ENCODE measurements at places on chromosomes 3 and 15. TPM values are rescaled to one million over a fixed set of nuclear protein-coding genes. Genes with fewer than 3 reads are reported as not detected.

MAP6D1 gene
- 0.55 TPM for total RNA-seq

CNTN4 gene
- total RNA-seq: not detected

GXYLT2 gene
- total RNA-seq: not detected

IQCF5 gene
- total RNA-seq: not detected

P2RY14 gene
- 1.2 TPM for total RNA-seq

ATP2B2 gene
- not detected for total RNA-seq

GRK7 gene
- total RNA-seq: not detected

UTS2B gene
- total RNA-seq: not detected

All from activated CD4-positive, alpha-beta memory T cell treated with anti-CD3 and anti-CD28 coated beads, Interleukin-2, amount 10 ng/mL, durations not matched to agents 7 days and 5 days (primary cell).